ENCODE measurements at places on chromosomes 2 and 18.

- peak; percentile 81 for DNase-seq
These were observed 66.2 kb downstream of the STAT1 start for GRCh38 chr2:190947711-190948251.

GRCh38 chr2:17814601-17815000 is 1.7 kb upstream of the MSGN1 start:
- no peak for DNase-seq

DNA sequence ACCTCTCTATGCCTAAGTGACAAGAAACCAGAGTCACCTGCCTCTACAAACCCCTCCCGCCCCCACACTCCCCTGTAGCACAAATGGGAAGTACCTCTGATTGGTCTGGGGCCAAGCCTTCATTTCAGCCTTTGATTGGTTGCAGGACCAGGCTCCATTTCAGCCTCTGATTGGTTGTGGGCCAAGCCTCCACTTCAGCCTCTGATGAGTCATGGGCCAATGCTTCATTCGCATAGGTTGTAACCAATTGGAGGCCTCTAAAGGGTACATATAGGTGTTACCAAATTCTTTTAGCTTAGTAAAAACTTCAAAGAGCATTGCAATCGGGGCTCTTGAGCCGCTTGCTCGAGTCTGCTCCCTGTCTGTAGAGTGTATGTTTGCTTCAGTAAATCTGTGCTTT is 25.0 kb downstream of the CCDC102B start:
- no peak for DNase-seq

GRCh38 chr2:152571048-152571766 is 146.1 kb downstream of the PRPF40A start:
- no peak for DNase-seq

GRCh38 chr2:175233135-175233719 is 51.7 kb upstream of the ATP5MC3 start:
- DNase-seq = peak; percentile 66

DNA sequence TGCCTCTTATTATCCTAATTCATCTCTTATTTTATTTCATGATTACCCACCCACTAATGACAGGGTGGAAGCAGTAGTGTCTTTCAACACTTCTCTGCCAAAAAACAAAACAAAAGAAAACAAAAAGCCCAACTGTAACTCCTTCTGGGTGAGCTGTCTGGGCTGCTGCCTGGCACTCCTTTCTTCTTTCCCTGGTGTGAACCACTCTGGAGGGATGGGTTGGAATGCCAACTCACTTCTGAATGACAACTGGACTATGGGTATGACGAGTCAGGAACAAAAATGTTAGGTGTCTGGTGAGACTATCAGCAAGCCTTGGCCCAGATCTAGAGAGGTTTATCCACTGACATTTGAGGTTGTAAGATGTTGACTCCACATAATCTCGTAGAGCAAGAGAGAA is 88.3 kb upstream of the ITGB6 start:
- peak; percentile 81 for DNase-seq

DNA sequence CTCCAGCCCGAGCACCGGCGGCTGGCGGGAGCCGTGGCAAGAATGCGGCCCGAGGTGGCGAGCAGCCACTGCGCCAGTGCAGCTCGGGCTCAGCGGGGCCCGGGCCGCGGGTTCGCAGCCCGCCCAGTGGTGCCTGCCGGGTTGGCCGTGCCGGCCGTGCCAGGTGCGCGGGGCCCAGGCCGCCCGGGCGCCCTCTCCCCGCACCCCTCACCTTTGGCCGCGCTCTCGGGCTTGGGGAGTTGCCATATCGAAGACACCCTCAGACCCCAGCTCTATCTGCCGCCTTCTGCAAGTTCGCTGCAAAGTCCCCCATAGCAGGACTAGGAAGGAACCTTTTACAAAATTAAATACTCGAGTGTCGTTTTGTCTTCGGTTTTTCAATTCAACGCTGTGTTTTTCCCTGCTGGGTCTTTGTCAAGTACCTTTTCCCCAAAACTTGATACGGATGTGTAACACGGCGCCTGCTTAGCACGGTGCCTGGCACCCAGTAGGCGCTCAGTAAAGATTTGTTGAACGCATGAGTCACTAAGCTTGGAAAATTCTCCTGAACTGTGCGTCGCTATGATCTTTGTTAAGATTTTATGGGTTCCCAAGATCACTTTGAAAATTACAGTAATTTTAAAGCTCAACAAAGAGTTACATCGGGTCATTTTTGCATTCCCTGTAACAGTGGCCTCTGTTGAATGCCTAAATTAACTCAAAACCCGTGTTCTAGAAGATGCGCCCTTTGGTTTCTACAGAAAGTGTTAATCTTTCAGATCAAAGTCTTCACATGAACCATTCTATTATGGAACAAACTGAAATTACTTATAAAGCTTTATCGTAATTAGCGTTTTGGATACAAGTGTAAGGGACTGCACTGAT is 750 bp downstream of the STRADB start:
- peak; percentile 15 for DNase-seq

DNA sequence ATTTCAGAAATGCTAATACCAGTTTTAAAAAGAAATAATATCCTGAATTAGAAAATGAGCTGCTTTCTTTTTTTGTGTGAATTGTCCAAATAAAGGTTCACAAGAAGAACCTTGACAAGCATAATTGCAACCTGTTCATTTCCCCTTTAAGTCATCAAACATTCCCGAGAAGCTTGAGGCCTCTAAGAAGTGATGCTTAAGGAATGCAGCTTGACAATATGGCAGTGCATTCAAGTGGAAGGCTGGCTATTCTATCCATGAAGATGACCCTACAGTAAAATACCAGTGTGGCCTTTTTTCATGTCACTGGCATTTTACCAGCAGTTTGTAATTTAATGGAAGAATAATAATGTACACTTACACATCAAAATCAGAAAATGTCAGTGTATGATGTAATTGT is 216.7 kb downstream of the CTNNA2 start:
- peak; percentile 9 for DNase-seq

- DNase-seq = peak; percentile 90
These were observed 17.5 kb downstream of the YWHAQ start for GRCh38 chr2:9613291-9613690.
